ENCODE measurements at places on chromosomes 4 and X.

- DNase-seq, result no peak
Measured at GRCh38 chr4:4233610-4234009, 6.9 kb upstream of the OTOP1 start.

DNA sequence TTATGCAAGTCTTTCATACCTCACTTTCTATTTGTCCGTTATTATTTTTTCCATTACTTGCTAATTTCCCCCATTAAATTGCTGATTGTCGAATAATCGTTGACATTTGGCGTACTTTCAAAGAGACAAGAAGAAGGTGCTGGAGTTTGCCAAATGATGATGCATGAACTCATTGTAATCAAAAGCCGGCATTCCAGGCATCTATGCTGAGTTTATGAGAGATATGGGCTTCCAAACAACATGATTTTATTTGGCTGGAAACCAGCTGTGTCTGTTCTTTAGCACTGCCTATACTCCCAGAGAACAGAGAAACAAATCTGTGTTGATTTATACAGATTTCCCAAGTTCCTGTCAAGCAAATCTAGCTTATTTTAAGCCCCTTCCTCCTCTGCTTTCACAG lies 80.8 kb upstream of the RPS6KA3 start:
- no peak for DNase-seq

GRCh38 chr4:85369703-85370380 lies 105.1 kb upstream of the ARHGAP24 start:
- no peak for DNase-seq

- DNase-seq, result no peak
Measured at GRCh38 chr4:106340774-106341173, 24.4 kb downstream of the AIMP1 start.

- DNase-seq, result no peak
Measured at GRCh38 chr4:7194251-7195140, 2.2 kb downstream of the SORCS2 start.

GRCh38 chrX:135484641-135485289 lies 35.7 kb upstream of the INTS6L start:
- no peak for DNase-seq

DNA sequence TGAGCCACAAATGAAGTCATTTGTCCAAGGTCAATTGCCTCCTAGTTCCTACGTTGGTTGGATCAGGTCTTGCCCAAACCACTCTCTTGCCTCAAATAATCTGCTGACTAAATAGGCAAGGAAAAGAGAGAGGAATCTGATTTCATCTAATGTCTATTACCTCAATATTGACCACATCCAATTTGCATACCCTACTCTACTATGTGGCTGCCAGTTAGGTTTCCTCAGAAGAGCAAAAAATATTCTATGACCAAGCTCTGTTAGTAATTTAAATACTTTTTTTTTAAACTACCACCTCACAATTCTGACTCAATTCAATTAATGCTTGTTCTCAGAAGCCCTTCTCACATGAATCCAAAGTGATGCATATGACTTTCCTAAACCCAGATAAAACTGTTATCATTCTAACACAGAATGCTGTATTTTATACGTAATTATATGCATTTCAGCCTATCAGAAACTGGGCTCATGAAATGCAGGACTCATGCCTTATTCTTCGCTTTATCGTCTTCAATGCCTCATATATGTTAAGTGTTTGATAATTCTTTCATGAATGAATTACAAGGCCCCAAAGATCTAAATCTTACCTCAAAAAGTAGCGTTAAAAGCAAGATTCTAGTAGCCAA lies 98.6 kb downstream of the HUWE1 start:
- no peak for DNase-seq

- DNase-seq, result no peak
Measured at GRCh38 chr4:115453416-115453815, 340.0 kb upstream of the NDST4 start.

- DNase-seq, result no peak
Measured at GRCh38 chr4:33941854-33942253, 2302.5 kb downstream of the ARAP2 start.

DNA sequence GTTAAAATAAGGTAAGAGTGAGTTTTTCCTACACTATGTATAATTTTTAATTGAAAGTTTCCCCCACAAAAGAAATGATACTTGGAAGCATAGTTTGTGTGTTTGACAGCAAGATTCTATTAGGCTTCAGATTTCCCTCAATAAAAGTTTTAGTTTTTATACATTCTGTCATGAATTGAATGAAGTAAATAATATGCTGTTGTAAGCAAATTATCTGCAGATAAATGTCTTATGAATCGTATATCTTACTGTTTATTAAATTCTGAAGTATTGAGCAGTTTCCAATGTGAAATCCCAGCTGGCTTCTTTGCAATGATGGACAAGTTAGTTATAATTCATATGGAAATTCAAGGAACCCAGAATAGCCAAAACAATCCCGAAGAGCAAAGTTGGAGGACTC lies 33.5 kb downstream of the RS1 start:
- no peak for DNase-seq

DNA sequence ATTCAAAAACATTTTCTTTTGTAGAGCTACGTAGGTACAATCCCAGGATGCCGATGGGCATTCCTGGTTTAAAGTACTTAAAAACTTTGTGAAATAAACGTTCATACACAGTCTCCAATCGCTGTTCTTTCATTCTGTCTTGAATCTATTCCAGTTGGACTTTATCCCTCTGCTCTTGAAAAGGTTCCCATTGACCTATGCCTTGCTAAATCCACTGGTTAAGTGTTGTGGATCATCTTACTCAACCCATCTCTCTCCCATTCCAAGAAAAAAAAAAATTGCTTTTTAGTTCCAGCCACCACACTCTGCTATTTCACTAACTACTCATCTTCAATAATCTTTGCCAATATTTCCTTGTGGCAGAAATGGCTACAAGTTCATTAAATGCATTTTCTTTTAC lies 542.3 kb upstream of the GRIA3 start:
- no peak for DNase-seq
